ENCODE measurements at places on chromosomes 12 and 14. TPM values are rescaled to one million over a fixed set of nuclear protein-coding genes. Genes with fewer than 3 reads are reported as not detected.

The PRB2 gene
- not detected for total RNA-seq

The KRT8 gene
- total RNA-seq, result 551 TPM

The CCDC177 gene
- not detected for total RNA-seq

The JKAMP gene
- 69.5 TPM for total RNA-seq

The PTCSC3 gene
- total RNA-seq, result not detected
